M059J (cell line): ENCODE measurements at places on chromosomes 16 and 17. TPM values are rescaled to one million over a fixed set of nuclear protein-coding genes. Genes with fewer than 3 reads are reported as not detected.

KRTAP3-2 gene
- total RNA-seq: not detected in 2 replicates

GRCh38 chr16:77499373-77500285 is 64.8 kb upstream of the ADAMTS18 start:
- DNase-seq: peak; percentile 86

- DNase-seq: no peak
Observed at GRCh38 chr16:30663038-30663437, 4.8 kb downstream of the FBRS start.

CD300E gene
- not detected in 2 replicates for total RNA-seq

MYL11 gene
- not detected in 2 replicates for total RNA-seq

CNTNAP4 gene
- total RNA-seq: not detected in 2 replicates

MAPT gene
- total RNA-seq: 0.15 and 0.20 TPM in 2 replicates

SLC6A2 gene
- not detected in 2 replicates for total RNA-seq

GLOD4 gene
- 84.3 and 116 TPM in 2 replicates for total RNA-seq

LYRM1 gene
- total RNA-seq: 33.5 and 45.9 TPM in 2 replicates

- no peak for DNase-seq
Observed at GRCh38 chr16:81514041-81514559, 69.5 kb downstream of the CMIP start.

GRCh38 chr16:11494029-11494428 is 92.7 kb downstream of the LITAF start:
- DNase-seq: no peak

DNA sequence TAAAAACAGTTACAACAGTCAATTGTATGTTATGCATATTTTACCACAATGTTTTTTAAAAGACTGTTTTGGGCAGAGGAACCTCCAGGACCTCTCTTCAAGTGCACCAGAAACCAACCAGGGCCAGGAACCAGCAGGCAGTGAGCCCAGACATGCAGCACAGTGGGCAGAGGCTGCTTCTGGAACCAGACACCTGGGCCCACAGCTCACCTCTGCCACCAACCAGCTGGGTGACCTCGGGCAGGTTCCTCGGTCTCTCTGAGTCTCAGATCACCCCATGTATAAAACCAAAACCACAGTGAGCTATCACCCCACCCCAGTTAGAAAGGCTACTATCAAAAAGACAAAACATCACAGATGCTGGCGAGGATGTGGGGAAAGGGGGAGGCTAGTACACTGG is 161.0 kb downstream of the C16orf95 start:
- DNase-seq: no peak

- peak; percentile 77 for DNase-seq
Observed at GRCh38 chr17:28282596-28282995, 36.4 kb upstream of the TMEM97 start.

NPIPA8 gene
- 7.4 and 17.5 TPM in 2 replicates for total RNA-seq

AANAT gene
- not detected in 2 replicates for total RNA-seq

HS3ST4 gene
- total RNA-seq: not detected in 2 replicates

MT1H gene
- not detected in 2 replicates for total RNA-seq

CCDC144A gene
- 0.27 and 0.42 TPM in 2 replicates for total RNA-seq

DNA sequence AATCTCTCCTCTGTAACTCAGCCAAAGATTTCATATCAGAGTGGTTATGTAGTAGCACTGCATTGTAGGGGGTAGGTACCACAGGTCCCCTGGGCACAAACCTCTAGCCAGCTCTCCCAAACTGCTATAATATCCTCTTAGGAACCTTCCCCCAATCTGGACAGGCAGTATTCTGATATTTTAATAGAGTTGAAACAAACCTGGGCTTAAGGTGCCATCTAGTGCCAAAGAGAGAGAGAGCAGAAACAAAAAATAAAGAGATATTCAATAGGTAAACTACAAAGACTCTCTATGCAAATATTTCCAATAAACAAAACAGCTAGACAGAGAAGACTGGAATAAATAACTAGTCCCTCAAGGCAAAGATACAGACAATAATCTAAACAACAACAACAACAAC is 1070.0 kb downstream of the CDH11 start:
- peak; percentile 9 for DNase-seq

- no peak for DNase-seq
Observed at GRCh38 chr17:28369684-28370034, 448 bp downstream of the VTN start.

DNA sequence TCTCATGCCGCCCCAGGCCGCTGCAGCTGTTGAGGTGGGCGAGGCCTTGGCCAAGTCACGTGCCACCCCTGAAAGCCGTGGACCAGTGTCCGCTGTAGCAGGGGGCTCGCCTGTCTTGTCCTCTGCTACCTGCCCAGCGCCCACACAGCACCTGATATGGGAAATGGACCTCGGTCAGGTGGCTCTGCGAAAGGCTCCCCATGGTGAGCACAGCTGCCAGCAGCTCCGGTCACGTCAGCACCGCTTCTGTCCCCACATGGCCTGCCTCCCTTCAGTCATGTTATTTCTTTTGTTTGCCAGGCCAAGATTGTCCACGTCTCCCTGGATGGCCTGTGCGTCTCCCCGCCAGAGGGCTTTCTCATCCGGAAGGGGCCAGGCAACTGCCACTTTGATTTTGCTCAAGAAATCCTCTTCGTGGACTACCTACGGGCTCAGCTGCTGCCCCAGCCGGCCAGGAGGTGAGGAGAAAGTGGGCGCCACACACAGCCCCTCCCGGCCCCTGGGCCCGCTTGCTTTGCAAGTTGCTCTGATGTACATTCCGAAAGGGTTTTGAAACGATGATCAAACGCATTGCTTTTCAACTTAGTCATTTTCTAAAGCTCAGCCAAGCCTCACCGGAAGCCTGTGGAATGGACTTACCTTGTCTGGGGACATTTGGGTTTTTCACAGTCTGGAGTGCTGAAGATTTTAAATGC is 219.8 kb downstream of the KATNIP start:
- DNase-seq: peak; percentile 97

CDH5 gene
- total RNA-seq: 0.05 TPM in 1 of 2 replicates, not detected in the other

- DNase-seq: no peak
Observed at GRCh38 chr17:38357486-38358123, 6.0 kb downstream of the SOCS7 start.

FBXO39 gene
- total RNA-seq: 0.20 TPM in 1 of 2 replicates, not detected in the other

- no peak for DNase-seq
Observed at GRCh38 chr17:10292057-10292937, 80.5 kb downstream of the MYH13 start.

- no peak for DNase-seq
Observed at GRCh38 chr17:63436523-63437110, 9.5 kb downstream of the CYB561 start.

GRCh38 chr16:29226782-29227181 is 179.7 kb downstream of the NPIPB11 start:
- DNase-seq: no peak

DNA sequence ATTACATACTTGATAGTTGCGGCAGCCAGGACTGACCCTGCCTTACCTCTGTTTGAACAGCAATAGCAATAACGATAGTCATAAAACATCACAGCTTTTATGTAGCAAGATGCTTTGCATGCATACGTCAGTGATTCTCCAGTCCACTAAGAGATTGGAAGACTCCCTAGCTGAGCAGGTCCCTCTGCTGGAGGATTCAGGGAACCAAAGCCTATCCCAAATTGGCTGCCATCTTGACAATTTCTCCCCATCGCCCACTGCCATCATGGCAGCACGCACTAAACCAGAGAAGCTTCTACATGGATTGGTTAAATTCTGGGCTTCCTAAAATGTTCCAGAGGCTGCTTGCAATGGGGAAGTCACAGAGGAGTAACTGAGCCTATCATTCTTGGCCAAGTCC is 360.6 kb upstream of the XYLT1 start:
- peak; percentile 58 for DNase-seq

CD300LB gene
- not detected in 2 replicates for total RNA-seq

GRCh38 chr17:5413682-5414081 is 5.8 kb downstream of the NUP88 start:
- peak; percentile 93 for DNase-seq

DNA sequence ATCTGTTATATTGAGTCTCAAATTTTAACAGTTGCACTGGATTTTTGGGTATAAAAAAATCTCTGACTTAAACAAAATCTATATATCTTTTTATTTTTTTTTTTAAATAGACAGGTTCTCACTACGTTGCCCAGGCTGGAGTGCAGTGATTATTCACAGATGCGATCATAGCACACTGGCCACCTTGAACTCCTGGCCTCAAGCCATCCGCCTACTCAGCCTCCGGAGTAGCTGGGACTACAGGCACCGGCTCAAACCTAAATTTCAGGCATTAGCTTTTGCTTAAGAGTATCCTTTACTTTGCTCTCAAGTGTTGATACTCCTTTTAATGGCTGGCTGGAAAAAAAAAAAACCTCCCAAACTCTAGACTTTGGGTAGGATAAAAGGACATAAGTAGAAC is 61.6 kb downstream of the RPGRIP1L start:
- DNase-seq: no peak

DNA sequence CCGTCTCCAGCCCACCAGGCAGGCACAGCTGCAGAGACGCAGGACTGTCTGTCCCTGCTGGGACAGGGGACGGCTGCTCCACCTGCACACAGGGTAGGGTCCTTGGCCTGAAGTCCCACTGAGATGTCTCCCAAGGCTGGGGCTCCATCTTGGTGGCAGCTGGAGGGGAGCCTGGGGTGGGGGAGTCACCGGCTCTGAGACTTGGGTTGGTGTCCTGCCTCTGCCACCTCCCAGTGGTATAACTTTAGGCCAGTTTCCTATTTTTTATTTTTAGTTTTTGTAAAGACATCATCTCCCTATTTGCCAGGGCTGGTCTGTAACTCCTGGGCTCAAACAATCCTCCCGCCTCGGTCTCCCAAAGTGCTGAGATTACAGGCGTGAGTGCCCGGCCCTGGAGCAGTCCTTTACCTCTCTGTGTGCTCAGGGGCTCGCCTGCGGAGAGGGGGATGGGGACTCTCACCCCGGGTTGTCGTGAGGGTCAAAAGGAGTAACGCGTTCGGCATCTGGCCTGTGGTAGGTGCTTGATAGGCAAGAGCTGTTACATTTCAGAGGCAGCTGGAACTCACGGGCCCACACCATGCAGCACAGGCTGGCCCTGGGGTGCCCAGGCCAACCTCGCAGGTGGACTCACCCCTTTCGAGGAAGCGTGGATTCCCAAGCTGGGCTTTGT is 46.6 kb upstream of the DOC2B start:
- no peak for DNase-seq

GRCh38 chr17:68441070-68441770 is 16.1 kb downstream of the WIPI1 start:
- no peak for DNase-seq

GRCh38 chr17:1232786-1233185 is 37.5 kb upstream of the BHLHA9 start:
- peak; percentile 36 for DNase-seq

DNA sequence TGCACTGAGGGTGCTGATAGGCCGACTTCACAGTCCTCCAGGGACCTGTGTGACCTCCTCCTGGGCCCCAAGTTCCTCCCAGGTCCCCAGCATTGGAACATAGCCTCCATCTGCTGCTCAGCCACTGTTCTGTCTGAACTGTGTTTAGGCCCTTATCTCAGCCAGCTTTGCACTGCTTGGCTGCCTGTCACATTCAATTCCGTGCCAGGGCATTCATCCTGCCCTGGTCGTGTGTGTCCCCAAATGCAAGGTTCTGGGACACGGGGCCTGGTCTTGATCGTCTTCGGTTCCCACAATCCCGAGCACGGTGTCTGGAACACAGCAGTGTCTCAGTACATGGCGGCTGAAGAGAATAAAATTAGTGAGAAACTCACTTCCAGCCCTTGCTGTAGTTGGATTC is 69.9 kb upstream of the NFAT5 start:
- no peak for DNase-seq

DNA sequence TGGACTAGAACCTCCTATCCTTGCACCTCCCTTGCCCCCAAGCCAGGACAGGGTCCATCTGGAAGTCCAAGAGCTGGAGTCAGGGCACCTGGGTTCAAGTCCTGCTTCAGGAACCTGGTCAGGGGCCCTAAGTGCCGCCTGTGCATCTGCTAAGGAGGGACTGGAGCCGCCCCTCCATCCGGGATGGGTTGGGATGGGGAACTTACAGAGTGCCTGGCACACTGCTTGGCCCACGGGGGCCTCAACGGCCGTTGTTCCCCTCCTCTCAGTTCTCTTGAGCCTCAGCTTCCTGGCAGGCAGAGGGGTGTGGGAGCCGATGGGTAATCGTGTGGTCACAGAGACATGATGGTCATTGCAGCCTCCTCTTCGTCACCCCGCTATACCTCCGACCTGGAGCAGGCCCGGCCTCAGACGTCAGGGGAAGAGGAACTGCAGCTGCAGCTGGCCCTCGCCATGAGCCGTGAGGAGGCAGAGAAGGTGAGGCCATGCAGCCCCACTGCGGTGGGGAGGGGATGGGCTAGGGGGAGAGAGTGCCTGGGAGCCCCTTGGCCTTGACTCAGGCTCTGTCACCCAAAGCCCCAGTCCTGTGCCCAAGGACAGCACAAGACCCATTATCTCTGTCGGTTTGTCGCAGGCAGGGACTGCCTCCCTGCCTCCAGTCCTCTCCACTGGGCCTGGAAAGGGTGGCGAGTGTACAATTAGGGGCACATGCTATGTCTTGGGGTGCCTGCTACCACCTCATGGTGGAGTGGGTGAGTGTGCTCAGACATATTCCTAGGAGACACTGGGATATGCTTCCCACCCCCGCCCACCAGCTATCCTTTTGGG is 5.4 kb downstream of the EPN3 start:
- no peak for DNase-seq

PRR35 gene
- total RNA-seq: not detected in 2 replicates

CCL4 gene
- 0.10 TPM in 1 of 2 replicates, not detected in the other for total RNA-seq

- DNase-seq: no peak
Observed at GRCh38 chr17:4073983-4074830, 68.6 kb downstream of the ZZEF1 start.

DNA sequence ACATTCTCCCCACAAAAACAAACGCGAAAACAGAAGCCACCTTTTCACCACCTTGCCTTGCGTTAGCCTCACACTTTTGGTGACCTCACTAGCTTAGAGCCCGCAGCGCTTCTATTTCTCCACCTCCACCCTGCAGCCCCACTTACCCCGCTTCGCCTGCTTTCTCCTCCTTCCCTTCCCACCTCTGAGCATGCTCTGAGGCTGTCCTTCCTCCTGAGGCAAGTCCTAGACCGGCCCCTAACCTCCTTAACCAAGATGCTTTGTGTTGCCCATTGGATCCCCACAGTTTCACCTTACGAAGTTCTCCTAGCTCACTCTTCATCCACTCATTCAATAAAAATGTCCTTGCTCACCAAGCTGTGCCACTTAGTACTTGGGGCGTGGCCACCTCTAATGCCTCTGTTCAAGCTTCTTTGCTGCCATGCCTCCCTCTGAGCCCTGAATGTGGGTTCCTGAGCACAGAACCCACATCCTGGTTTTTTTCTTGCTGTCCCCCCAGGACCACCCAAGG is 1.3 kb downstream of the GNGT2 start:
- peak; percentile 57 for DNase-seq
